ENCODE measurements at places on chromosomes 3 and 15. TPM values are rescaled to one million over a fixed set of nuclear protein-coding genes. Genes with fewer than 3 reads are reported as not detected.

Gene PDZRN3
- polyA plus RNA-seq, result not detected

Gene TNFAIP8L3
- polyA plus RNA-seq, result 0.51 TPM

- peak; percentile 9 for DNase-seq
Measured at GRCh38 chr15:71800835-71801745, 9.3 kb upstream of the NR2E3 start.

DNA sequence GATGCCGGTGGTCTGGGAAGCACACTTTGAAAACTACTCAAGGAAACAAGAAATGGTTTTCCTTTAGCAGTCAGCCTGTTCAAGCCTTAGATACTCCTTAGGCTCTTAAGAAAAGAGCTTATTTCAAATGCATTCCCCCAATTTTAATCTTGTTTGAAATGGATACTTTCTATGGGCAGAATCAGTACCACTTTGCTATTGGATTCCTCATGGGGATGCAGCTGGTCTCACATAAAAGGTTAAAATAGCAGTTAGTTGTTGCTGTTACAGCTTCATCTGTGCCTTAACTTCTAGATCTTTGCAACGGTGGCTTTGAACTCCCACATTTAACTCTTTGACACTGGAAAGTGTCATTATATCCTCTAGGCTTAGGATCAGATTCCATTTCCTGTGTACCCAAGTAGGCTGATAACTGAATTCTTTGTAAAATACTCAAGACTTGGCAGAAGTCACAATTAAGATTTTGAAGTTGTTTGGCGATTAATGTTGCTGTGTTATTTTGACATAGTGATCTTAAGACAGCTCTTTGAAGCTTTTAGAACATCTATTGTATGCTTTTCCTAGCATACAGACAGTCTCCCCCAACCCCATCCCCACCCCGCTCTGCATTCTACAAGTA, 2.2 kb downstream of the THBS1 start:
- no peak for DNase-seq

GRCh38 chr3:10976770-10977169, 15.8 kb upstream of the SLC6A1 start:
- DNase-seq, result no peak

DNA sequence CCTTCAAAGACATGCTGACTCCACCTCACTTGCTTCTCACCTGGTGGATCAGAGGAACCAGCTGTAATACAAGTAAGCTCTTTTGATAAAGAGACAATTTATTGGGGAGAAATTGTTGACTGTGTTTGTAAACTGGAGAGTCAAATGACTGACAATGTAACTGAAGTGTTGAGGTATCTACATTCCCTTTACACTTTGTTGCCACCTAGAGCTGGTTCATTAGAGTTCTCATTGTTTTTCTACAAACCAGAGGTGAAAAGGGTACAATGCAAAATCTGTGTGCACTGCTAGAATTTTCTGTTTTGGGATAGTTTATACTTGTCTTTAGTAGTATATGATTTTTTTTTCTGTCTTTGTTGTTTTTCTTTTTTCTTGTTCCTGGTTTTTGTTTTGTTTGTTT, 8.7 kb upstream of the LRRC58 start:
- DNase-seq, result no peak
